ENCODE measurements at places on chromosomes 1 and 21. TPM values are rescaled to one million over a fixed set of nuclear protein-coding genes. Genes with fewer than 3 reads are reported as not detected.

Gene SPRR2A
- not detected for total RNA-seq

- peaks cover 1% of the 10 kb centered on the region for H3K4me1 ChIP-seq
- H3K36me3 ChIP-seq, result no peaks in the 10 kb centered on the region
- H3K27me3 ChIP-seq, result peaks cover 23% of the 10 kb centered on the region
Measured at GRCh38 chr1:30586671-30587070, 136.7 kb downstream of the MATN1 start.

DNA sequence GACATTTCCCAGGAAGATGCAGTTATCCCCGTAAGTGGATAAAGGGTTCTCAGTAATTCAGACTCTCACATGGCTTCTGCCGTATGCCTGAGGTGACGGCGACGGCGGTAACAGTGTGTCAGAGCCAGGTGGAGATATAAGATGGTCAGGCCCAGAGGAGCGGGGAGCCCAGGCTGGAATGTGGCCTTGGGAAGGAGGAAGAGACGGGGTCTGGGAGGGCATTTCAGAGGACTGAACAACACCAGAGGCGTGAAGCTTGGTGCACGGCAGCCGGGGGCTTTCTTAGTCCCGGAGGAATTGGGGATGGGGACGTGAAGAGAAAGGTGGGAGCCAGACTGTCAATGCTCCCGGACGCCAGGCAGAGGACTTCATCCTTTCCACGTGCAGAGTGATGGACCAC is 1.0 kb downstream of the RER1 start:
- peak overlapping the region; percentile 91 for H3K4me3 ChIP-seq
- peaks cover 26% of the 10 kb centered on the region for H3K4me1 ChIP-seq
- peaks cover 11% of the 10 kb centered on the region for H3K36me3 ChIP-seq
- peak overlapping the region; percentile 86 for H3K27ac ChIP-seq

- DNase-seq, result no peak
- no peaks in the 10 kb centered on the region for H3K36me3 ChIP-seq
- no peak overlapping the region for H3K27ac ChIP-seq
- H3K4me1 ChIP-seq, result no peaks in the 10 kb centered on the region
- no peak overlapping the region for H3K4me3 ChIP-seq
- H3K27me3 ChIP-seq, result no peaks in the 10 kb centered on the region
Measured at GRCh38 chr1:113662101-113662500, 97.2 kb downstream of the PHTF1 start.

Gene OXCT2
- total RNA-seq, result 0.96 TPM

Gene ACOT11
- 1.0 TPM for total RNA-seq

GRCh38 chr1:217622042-217622441 is 8.8 kb downstream of the GPATCH2 start:
- no peak overlapping the region for H3K27ac ChIP-seq
- H3K4me3 ChIP-seq, result no peak overlapping the region
- H3K27me3 ChIP-seq, result no peaks in the 10 kb centered on the region

GRCh38 chr1:30812076-30812475 is 54.5 kb upstream of the LAPTM5 start:
- H3K4me3 ChIP-seq, result no peak overlapping the region
- H3K27ac ChIP-seq, result no peak overlapping the region
- H3K36me3 ChIP-seq, result no peaks in the 10 kb centered on the region
- peaks cover 61% of the 10 kb centered on the region for H3K27me3 ChIP-seq
- DNase-seq, result no peak

Gene CCDC30
- 2.8 TPM for total RNA-seq

Gene LMOD1
- total RNA-seq, result not detected

DNA sequence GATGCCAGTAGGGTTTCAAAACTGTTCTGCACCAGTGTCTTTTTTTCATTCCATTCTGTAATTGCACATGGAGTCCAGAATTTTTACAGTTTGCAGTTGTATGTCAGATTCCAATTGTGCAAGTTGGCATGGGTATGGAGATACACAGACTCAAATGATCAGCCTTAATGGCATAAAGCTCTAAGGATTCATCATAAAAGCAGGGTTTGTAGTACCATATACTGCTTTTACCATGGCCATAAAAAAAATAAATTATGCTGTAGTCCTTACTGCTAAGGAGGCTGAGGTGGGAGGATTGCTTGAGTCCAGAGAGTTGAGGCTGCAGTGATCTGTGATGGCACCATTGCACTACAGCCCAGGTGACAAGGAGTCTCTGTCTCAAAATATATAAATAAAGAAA is 10.3 kb downstream of the MTARC1 start:
- H3K27ac ChIP-seq, result no peak overlapping the region
- H3K27me3 ChIP-seq, result no peaks in the 10 kb centered on the region
- H3K36me3 ChIP-seq, result no peaks in the 10 kb centered on the region

Gene RAB42
- 0.79 TPM for total RNA-seq

DNA sequence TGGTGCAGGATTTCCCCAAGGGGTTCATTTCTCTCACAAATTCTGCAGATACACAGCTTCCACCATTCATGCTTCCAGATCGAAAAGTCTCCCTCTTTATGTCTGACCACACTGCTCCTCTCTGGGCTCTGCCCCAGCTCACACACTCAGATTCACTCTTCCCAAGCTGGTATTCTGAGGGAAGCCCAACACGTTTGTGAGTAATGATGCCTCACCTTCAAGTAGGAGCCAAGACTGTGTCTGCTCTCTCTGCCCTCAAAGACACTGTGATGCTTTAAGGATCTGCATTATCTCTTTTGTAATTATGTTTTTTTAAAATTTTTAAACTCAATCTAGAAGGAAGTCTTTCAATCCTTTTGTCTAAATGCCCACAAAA is 19.8 kb downstream of the PRAMEF11 start:
- H3K36me3 ChIP-seq, result no peaks in the 10 kb centered on the region
- H3K4me1 ChIP-seq, result no peaks in the 10 kb centered on the region
- H3K4me3 ChIP-seq, result no peak overlapping the region
- peaks cover 27% of the 10 kb centered on the region for H3K27me3 ChIP-seq
- no peak overlapping the region for H3K27ac ChIP-seq
- DNase-seq, result no peak

DNA sequence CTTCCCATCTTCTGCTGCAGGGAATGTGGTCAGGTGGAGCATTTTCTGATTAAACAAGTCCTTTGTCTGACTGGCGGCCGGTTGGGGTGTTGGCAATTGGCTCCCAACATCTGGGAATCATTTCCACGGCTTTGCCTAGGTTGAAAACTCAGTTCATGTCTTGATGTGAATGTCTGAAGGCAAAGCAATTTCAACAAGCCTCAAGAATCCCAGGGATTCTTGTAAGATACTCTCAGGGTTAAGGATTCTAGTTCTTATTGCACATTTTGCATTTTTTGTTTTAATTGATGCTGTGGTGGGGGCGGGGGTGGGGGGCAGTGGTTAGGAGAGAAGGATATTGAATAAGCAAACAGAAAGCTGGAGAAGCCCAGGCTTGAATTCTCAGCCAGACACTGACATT is 273.9 kb downstream of the KIF26B start:
- no peak for DNase-seq
- H3K4me3 ChIP-seq, result no peak overlapping the region
- peaks cover 5% of the 10 kb centered on the region for H3K27me3 ChIP-seq

Gene NUCKS1
- total RNA-seq, result 200 TPM

GRCh38 chr1:109559995-109560394 is 11.6 kb downstream of the GNAI3 start:
- no peaks in the 10 kb centered on the region for H3K27me3 ChIP-seq
- DNase-seq, result no peak
- H3K27ac ChIP-seq, result no peak overlapping the region
- H3K4me3 ChIP-seq, result no peak overlapping the region

- DNase-seq, result no peak
- no peak overlapping the region for H3K4me3 ChIP-seq
- no peak overlapping the region for H3K27ac ChIP-seq
Measured at GRCh38 chr1:44503625-44504024, 98.6 kb downstream of the RNF220 start.
